Stimulated activated CD4-positive, alpha-beta T cell treated with anti-CD3 and anti-CD28 coated beads, Interleukin-1b, Interleukin-23, amount 100 ng/mL, for 4 hours (primary cell): ENCODE measurements at places on chromosomes 6 and 20.

DNA sequence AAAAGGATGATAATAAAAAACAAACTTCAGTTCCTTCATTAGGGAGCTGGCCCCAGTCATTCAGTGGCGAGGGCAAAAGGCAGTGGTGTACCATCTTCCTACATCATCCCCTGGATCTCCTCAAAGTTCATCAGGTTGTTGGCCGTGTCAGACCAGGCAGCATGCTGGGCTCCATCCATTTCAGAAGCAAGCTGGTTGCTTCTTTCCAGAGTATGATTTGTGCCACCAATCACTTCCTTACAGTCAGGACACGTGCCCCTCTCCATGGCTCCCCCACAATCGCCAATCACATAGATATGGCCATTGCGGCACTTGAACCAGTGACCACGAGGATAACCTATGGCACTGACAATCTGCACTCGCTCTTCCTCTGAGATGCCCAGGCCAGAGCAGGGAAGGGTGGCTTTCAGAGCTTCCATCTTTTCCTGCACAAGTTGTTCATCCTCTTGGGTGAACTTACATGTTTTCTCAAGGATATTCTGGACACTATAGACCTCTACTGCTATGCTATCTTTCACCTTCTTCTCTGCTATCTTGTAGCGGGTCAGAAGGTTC lies 28.0 kb downstream of the DDX27 start:
- DNase-seq: no peak

GRCh38 chr6:168607272-168608112 lies 166.5 kb downstream of the SMOC2 start:
- no peak for DNase-seq

DNA sequence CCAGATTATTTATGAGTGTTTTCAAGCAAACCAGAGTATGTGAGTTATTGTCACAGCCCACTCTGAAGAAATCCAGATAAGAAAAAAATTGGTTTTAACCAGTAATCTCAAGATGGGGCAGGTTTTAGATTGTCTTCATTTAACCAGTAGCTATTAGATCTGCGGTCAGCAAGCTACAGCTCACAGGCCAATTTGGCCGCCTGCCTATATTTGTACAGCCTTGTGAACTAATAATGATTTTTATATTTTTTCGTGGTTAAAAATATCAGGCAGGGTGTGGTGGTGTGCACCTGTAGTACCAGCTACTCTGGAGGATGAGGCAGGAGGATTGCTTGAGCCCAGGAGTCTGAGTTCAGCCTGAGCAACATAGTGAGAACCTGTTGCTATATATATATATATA lies 5.0 kb downstream of the FAM209B start:
- DNase-seq: no peak

- DNase-seq: no peak
These were observed 309.1 kb downstream of the LMBRD1 start for GRCh38 chr6:69487688-69488087.

DNA sequence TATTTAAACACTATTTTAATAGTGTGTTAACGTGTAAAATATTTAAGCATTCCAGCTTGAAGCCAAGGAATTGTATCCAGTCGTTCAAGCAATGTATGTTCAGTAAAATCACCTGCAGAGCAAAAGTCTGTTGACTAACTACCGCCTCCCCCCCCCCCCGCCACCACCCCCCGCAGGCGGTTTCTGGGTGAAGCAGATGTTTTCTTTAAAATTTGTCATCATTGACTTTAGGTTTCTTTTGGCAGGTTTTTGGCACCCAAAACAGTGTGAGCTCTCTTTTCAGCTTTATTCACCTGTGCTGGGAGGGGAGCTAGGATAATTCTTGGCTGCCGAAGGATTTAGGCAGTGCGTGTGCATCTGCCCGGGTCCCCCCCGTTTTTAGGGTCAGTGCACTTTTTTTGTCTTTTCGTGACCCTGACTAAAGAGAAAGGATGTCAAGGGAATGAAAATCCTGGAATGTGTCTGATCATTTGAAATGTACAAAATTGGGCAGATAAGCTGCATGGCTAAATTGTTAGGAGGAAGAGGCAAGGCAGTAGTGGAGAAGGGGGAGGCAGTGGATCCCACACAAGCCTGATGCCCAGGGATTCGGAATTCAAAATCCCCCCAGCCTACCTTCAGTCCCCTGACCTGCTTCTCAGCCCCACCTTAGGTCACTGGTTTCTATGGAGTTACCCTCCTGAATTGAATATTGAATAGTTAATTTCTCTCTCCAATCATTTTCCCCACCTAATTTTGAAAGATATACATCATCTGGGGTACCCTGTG lies 1.1 kb downstream of the EDN1 start:
- DNase-seq: no peak

GRCh38 chr20:43408848-43409576 lies 48.7 kb upstream of the SRSF6 start:
- DNase-seq: no peak

GRCh38 chr6:81304466-81304865 lies 448.0 kb downstream of the TENT5A start:
- DNase-seq: no peak

GRCh38 chr6:122833021-122833491 lies 44.0 kb downstream of the SMPDL3A start:
- DNase-seq: no peak
